ENCODE measurements at places on chromosomes 4 and X.

GRCh38 chrX:124212622-124213021 is 119.8 kb upstream of the TEX13D start:
- no peaks in the 10 kb centered on the region for H3K27me3 ChIP-seq
- no peak for DNase-seq
- H3K4me1 ChIP-seq: peaks cover 51% of the 10 kb centered on the region
- no peaks in the 10 kb centered on the region for H3K36me3 ChIP-seq

- no peaks in the 10 kb centered on the region for H3K36me3 ChIP-seq
- H3K4me1 ChIP-seq: no peaks in the 10 kb centered on the region
- no peaks in the 10 kb centered on the region for H3K27me3 ChIP-seq
- no peak for DNase-seq
- H3K27ac ChIP-seq: no peak overlapping the region
These were observed 1137.5 kb upstream of the INTU start for GRCh38 chr4:126495163-126495752.

DNA sequence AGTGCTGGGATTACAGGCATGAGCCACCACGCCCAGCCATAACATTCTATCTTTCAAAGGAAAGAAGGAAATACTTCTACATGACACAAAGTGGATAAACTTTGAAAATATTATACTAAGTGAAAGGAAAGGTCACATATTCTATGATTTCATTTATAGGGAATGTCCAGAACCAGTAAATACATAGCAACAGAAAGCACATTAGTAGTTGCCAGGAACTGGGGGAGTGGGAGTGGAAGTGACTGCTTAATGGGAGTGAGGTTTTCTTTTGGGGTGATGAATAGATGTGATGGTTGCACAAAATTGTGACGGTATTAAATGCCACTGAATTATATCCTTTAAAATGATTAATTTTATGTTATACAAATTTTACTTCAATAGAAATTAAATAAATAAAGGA is 95.7 kb upstream of the IL15 start:
- no peak overlapping the region for H3K27ac ChIP-seq
- H3K4me3 ChIP-seq: no peak overlapping the region
- H3K36me3 ChIP-seq: no peaks in the 10 kb centered on the region
- H3K27me3 ChIP-seq: no peaks in the 10 kb centered on the region
- DNase-seq: no peak

DNA sequence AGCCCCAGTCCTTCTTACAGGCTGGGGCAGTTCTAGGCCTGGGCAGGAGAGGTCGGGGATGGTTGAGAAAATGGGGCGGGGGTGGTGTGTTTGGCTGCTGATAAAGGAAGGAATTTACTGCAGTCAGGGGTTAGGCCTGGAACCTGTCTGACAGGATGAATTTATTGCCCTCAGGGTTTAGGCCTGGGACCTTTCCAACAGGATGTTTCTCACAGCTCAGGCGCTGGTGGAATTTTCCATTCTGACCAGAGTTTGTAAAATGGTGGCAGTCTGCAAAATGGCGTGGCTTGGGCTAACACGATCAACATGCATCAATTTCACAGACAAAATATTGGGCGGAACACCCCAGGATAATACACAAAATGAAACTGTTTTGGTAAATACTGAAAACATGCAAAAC is 83.5 kb upstream of the SPIN4 start:
- no peak overlapping the region for H3K27ac ChIP-seq
- no peaks in the 10 kb centered on the region for H3K27me3 ChIP-seq
- H3K4me1 ChIP-seq: no peaks in the 10 kb centered on the region
- H3K36me3 ChIP-seq: no peaks in the 10 kb centered on the region

DNA sequence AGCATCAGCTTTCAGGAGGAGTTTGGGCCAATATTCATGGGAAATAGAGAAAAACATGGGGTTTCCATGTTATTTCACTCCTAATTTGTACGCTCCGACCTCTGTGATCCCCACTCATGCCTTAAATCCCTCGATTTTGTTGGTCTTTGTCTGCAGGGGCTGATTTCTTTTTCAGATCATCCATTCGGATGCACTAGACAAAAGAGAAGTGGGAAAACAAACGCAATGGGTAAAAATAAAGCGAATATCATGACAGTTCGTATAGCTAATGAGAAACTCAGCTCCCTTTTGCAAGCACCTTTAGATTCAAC is 139.1 kb upstream of the PLAC1 start:
- H3K36me3 ChIP-seq: peaks cover 5% of the 10 kb centered on the region
- DNase-seq: no peak
- H3K27ac ChIP-seq: peak overlapping the region; percentile 31
- peak overlapping the region; percentile 78 for H3K4me3 ChIP-seq

- H3K4me1 ChIP-seq: peaks cover 32% of the 10 kb centered on the region
- no peaks in the 10 kb centered on the region for H3K27me3 ChIP-seq
These were observed 36.2 kb downstream of the CD40LG start for GRCh38 chrX:136684120-136684519.

DNA sequence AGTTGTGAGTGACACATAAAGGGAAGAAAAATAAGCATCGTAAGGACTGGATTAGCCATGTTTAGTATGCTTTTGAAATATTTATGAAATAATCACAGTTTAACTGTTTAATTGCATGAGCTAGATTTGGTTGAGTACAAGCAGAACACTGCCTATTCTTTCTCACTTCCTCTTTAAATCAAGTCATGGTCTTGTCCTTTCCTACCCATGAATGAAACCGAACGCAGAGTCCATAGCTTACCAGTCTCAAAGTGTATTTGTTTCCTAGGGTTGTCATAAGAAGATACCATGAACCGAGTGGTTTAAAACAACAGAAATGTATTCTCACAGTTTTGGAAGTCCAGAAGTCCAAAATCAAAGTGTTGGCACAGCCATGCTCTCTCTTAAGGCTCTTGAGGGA is 684.0 kb upstream of the MAGEB2 start:
- no peak overlapping the region for H3K4me3 ChIP-seq
- H3K27ac ChIP-seq: no peak overlapping the region
- H3K27me3 ChIP-seq: no peaks in the 10 kb centered on the region
- H3K36me3 ChIP-seq: no peaks in the 10 kb centered on the region
- DNase-seq: no peak

GRCh38 chr4:104677116-104677515 is 182.4 kb upstream of the CXXC4 start:
- no peak overlapping the region for H3K4me3 ChIP-seq
- no peaks in the 10 kb centered on the region for H3K4me1 ChIP-seq
- no peak for DNase-seq
- no peak overlapping the region for H3K27ac ChIP-seq

GRCh38 chr4:131309628-131310027 is 1839.5 kb upstream of the PCDH10 start:
- no peaks in the 10 kb centered on the region for H3K4me1 ChIP-seq
- H3K36me3 ChIP-seq: no peaks in the 10 kb centered on the region
- no peaks in the 10 kb centered on the region for H3K27me3 ChIP-seq

- no peak for DNase-seq
- no peak overlapping the region for H3K27ac ChIP-seq
- no peaks in the 10 kb centered on the region for H3K4me1 ChIP-seq
- H3K36me3 ChIP-seq: no peaks in the 10 kb centered on the region
These were observed 482.4 kb downstream of the C4orf33 start for GRCh38 chr4:129578336-129578735.

- no peak overlapping the region for H3K27ac ChIP-seq
- no peaks in the 10 kb centered on the region for H3K36me3 ChIP-seq
- no peak for DNase-seq
These were observed 7.9 kb downstream of the PLK4 start for GRCh38 chr4:127888559-127888958.

GRCh38 chr4:8640816-8641215 is 48.3 kb downstream of the CPZ start:
- no peak overlapping the region for H3K27ac ChIP-seq
- H3K4me1 ChIP-seq: no peaks in the 10 kb centered on the region
- no peaks in the 10 kb centered on the region for H3K36me3 ChIP-seq

GRCh38 chr4:183438458-183439113 is 5.8 kb upstream of the CDKN2AIP start:
- H3K27me3 ChIP-seq: no peaks in the 10 kb centered on the region
- no peak overlapping the region for H3K4me3 ChIP-seq
- no peak for DNase-seq
- no peak overlapping the region for H3K27ac ChIP-seq

GRCh38 chr4:5184606-5185005 is 133.3 kb downstream of the STK32B start:
- H3K27ac ChIP-seq: no peak overlapping the region
- no peaks in the 10 kb centered on the region for H3K36me3 ChIP-seq
- H3K4me1 ChIP-seq: no peaks in the 10 kb centered on the region
- no peaks in the 10 kb centered on the region for H3K27me3 ChIP-seq
- DNase-seq: no peak
- H3K4me3 ChIP-seq: no peak overlapping the region

GRCh38 chr4:31791666-31792065 is 1071.5 kb downstream of the PCDH7 start:
- H3K4me3 ChIP-seq: no peak overlapping the region
- H3K36me3 ChIP-seq: no peaks in the 10 kb centered on the region
- DNase-seq: no peak
- no peaks in the 10 kb centered on the region for H3K27me3 ChIP-seq

- no peaks in the 10 kb centered on the region for H3K27me3 ChIP-seq
- H3K4me1 ChIP-seq: no peaks in the 10 kb centered on the region
- no peaks in the 10 kb centered on the region for H3K36me3 ChIP-seq
- DNase-seq: no peak
- no peak overlapping the region for H3K4me3 ChIP-seq
These were observed 102.0 kb upstream of the PDE5A start for GRCh38 chr4:119730671-119730950.

DNA sequence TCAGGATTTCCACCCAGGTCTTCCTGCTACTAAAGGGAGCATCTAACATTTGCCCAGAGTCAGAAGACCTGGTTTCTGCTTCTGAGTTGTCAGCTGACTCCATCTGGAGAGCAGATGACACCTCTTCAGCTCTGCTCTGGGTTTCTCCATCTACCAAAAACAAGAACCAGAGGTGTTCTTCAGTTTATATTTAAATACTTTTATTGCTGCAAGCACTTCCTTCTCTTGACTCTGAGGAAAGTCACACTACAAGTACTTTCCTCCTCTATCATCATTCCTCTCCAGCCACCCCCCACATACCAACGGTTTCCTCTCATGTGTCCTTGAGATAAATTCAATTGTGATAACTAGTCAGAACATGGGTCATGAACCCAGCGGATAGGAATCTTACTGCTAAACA is 88.4 kb downstream of the PPP3CA start:
- H3K4me3 ChIP-seq: no peak overlapping the region
- H3K4me1 ChIP-seq: peaks cover 18% of the 10 kb centered on the region
- H3K27me3 ChIP-seq: no peaks in the 10 kb centered on the region
- no peaks in the 10 kb centered on the region for H3K36me3 ChIP-seq
- no peak overlapping the region for H3K27ac ChIP-seq
- DNase-seq: no peak

DNA sequence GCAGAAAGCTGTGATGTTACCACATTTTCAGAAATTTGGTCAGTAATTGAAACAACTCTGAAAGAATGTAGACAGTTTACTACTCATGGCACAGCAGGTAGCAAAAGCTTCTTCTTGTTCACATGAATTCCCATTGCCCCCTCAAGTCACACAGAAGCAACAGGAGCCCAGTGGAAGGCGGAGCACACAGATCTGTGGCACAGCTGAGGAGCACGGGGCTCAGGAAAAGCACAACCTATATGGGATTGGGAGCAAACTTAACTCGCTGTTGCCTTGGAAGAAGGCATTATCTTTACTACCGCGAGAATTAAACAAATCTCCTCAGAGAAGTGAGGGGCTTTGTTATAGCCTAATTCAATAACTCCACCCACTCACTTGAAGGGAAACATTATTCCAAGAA is 358.5 kb downstream of the SPOCK3 start:
- H3K4me3 ChIP-seq: no peak overlapping the region
- H3K36me3 ChIP-seq: no peaks in the 10 kb centered on the region
- H3K27me3 ChIP-seq: no peaks in the 10 kb centered on the region
- no peak for DNase-seq
- H3K4me1 ChIP-seq: no peaks in the 10 kb centered on the region
- no peak overlapping the region for H3K27ac ChIP-seq

DNA sequence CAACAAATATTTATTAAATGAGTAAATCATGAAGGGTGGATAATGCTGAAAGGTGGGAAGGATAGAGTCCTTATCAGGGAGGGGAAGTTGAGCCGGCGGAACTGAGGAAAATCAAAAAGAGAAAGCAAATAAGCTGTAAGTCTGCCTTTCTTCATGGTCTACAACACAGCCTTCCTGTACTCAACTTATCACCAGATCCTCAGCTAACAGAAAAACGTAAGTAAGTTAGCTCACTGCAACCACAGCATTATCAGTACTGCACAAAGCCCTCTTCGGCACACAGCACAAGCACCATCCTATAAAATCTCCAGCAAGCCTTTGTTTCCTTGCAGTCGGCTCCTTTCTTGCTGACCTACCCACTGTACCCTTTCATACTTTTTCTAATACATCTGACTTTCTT is 70.3 kb downstream of the CRMP1 start:
- no peaks in the 10 kb centered on the region for H3K27me3 ChIP-seq
- H3K27ac ChIP-seq: no peak overlapping the region
- DNase-seq: no peak
- H3K4me1 ChIP-seq: no peaks in the 10 kb centered on the region
- H3K36me3 ChIP-seq: no peaks in the 10 kb centered on the region

Data from CD8-positive, alpha-beta memory T cell (primary cell).